NCI-H524 (cell line): ENCODE measurements at places on chromosomes 6 and 20.

GRCh38 chr6:88142297-88142668, 23.9 kb downstream of the CNR1 start:
- DNase-seq: no peak

DNA sequence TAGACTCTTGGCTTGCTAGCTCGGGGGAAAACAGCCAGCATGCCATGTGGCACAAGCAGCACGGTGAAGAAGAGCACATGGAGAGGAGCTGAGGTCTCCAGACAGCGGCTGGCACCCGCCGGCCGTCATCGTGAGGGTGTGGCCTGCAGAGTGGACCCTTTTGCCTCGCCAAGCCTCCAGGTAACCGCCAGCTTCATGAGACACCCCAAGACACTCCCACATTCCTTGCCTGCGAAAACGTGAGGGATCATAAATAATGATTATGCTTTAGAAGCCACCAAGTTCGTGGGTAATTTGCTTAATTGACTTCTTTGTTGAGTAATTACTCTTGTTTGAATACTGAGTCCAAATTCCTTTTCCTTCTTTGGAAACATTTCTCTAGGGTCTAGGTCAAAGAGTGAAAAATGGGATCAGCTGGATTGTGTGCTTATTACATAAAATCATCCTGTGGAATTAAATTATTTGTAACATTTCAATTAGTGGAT, 23.2 kb downstream of the FAM50B start:
- DNase-seq: no peak

DNA sequence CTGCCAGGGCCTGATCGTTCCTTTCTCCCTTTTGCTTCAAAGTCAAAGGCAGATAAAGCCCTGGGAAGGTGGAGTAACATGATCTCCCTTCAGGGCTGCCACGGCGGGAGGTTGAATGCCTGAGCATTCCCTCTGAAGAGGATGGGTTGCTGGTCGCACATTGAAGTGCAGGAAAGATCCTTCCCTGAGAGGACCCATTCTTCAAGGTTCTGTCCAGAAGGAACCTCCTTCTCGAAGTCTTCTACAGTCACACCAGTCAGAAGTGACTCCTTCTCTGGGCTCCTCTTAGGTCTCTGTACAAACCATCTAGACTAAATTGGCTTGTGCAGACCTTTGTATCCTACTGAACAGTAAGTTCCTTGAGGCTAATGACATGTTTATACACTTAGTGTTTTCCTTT, 192.6 kb upstream of the VGLL2 start:
- DNase-seq: no peak

GRCh38 chr20:21238818-21239536, 64.2 kb upstream of the XRN2 start:
- no peak for DNase-seq

DNA sequence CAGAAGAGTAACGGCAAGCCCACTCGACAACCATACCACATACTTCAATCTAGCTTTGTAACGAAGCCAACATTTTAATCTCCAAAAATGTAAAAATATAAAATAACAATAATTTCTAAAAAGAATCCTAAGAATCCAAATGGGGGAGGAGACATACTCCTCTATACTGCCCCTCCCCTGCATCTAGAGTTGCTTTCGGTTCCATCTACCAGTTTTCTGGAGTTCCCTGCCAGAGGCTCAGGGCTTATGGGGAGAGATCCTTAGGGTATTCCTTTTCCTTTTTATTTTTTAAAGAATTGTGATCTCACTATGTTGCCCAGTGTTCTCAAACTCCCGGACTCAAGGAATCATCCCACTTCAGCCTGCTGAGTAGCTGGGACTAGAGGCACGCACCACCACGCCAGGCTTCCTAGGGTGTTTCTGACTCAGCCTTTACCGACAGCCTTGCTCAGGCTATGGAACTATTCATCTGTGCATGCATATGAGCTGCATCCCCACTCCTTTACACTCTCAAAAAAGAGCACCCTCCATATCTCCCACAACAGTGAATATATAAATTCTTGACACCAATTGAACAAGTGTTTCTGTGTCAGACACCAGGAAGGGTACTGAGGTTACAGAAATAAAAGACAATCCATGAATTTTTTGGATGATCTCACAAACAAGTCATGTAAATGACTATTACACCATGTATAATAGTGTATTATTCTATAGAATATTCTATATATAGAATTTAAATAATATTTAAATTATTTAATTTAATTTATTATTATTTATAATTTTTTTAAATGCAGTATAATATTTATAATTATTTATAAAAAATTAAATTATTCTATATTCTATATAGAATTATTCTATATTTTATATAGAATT, 40.7 kb upstream of the UBR2 start:
- DNase-seq: no peak

GRCh38 chr6:6557504-6557839, 31.0 kb upstream of the LY86 start:
- DNase-seq: no peak

- no peak for DNase-seq
Measured at GRCh38 chr20:12056839-12057238, 139.1 kb downstream of the BTBD3 start.

DNA sequence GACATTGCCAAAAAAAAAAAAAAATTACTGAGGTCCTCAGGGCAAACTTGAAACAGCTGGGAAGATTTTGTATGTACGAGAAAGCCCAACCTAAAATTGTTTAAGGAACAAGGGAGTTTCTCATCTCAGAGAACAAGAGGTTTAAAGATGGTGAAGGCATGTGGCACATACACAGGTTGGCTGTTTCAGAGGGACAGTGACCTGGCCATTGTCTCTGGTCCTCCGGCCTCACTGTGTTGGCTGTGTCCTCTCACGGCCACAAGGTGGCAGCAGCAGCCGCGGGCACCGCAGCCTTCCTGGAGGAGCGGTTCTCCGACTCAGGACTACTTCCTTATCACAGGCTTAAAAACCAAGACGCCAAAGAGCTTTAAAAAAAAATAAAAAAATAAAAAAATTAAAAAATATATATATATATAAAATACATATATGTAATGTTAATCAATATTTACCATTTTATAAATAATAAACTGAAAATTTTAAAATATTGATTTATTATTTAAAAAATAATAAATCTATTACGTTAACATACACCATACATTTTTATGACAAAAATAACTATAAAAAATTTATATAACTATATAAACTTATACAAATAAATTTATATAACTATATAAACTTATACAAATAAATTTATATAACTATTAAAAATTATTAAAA, 52.8 kb downstream of the GTF2H5 start:
- peak; percentile 84 for DNase-seq

- DNase-seq: peak; percentile 1
Measured at GRCh38 chr6:46734867-46735719, at the start of gene PLA2G7. Gene PLA2G7, minus strand, starts transcription at chr6:46735375. Its CDS starts 12,484 bp downstream, at chr6:46722891.

DNA sequence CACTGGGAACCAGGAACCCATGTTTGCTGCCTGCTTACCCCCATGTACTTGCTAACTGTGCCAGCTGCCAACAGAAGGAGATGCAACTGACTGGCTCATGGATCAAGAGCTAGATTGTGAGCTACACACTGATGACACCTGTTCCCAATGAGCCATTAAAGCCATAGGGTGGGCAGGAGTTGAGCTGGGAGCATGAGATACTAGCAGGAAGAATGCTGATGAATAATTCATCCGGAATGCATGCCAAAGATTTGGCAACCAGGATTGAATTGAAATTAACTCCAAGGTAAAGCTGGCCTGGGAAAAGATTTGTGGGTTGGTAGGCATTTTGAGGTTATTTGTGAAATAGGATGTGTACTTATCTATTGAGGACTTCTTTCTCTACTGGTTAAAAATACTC, 631.1 kb downstream of the KIF16B start:
- peak; percentile 34 for DNase-seq

GRCh38 chr20:59455402-59456341, 148.7 kb upstream of the PHACTR3 start:
- peak; percentile 39 for DNase-seq

DNA sequence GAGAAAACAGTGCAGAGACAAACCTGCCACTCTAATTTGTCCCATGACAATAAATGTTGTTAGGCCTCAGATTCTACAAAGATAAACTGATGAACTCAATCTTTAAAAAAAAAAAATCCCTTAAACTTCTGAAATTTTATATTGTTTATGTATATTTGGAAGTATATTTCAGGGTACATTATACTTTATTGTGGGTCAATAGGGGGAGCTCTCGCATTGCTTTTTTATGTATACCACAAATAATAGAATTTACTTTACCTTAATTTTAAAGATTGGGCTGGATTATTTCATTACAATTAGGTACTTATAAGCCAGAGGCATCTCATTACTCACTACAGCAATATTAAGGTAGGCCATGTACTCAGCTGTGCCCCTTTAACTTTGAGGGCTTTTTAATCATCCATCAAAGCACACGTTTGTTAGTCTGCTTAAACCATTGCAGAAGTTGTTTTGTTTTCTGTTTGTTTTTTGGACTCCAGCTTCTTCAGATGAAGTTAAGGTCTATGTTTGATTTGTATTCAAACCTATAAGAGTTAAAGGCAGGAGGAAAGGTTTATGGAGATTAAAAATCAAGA, 56.3 kb upstream of the EYA4 start:
- DNase-seq: no peak

GRCh38 chr20:58901488-58902402, 49.2 kb downstream of the GNAS start:
- no peak for DNase-seq

GRCh38 chr6:143405373-143406154, 44.9 kb downstream of the ADAT2 start:
- DNase-seq: no peak

DNA sequence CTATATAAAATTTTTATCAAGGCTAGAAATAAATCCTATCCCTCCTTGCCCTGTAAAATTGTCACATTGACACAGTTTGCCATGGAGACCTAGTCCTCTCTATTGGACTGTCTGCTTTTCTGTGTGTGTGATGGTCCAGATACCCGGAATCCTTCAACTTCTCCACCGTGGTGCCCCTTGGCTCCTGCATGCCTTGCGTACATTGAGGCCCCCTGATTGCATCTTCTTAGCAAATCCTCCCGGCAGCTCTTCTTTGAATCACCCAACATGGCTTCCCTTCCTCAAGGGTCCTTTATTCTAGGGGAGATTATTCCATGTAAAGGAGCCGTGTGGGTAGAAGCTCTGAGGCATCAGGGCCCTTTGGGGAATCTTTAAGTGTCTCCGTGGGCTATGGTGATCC, 219.5 kb downstream of the CDC5L start:
- DNase-seq: no peak

DNA sequence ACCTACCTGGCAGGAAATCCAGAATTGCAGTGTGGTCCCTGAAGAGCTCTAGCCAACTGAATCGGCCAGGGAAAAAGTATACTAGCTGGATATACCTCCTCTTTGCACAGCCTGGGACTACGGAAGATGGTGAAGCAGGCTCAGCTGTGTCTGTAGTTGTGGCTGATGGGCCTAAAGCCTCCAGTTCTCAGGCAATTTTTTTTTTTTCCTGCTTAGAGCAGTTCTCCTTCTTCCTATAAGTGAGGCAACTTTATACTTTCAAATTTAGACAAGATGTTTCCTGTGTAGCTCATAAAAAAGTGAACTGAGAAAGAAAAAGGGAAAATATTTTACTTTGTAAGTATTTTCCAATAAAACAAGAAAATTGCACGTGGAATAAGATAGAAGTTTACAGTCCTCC, 172.9 kb downstream of the CARMIL1 start:
- DNase-seq: no peak

DNA sequence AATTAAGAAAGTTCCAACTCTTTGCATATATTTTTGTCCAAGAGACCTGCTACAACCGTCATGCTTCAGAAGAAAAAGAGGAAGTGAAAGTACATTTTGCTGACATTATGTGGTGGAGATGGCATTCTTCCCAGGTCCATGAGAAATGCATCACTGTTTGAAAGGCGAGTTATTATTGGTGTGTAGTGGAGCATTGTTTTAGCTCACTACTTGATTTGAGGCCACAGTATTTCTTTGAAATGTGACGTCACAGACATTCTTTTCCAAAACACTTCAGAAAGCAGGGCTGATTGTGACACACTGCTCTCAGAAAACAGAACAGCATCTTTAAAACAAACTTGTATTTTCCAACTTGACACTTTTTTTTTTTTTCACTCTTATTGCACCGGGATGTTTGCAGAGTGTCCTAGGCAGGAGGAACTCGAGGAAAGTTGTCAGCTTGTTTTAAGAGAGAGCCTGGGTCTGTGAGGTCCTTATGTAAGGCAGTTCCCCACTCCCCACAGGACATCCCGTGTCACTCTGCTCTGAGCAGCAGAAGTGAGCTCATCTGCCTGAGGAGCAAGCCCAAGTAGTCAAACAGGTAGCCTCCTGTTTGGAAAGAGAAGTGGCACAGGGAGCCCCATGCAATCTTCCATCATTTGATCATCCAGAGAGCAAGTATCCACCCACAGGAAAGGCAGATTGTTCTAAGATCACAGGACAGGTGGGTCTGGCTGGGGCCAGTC, 1.1 kb downstream of the SPTLC3 start:
- no peak for DNase-seq

GRCh38 chr6:150567380-150567779, 32.3 kb upstream of the PLEKHG1 start:
- no peak for DNase-seq
